ENCODE measurements at places on chromosomes 16 and 17. TPM values are rescaled to one million over a fixed set of nuclear protein-coding genes. Genes with fewer than 3 reads are reported as not detected.

GRCh38 chr17:2418572-2418971 is 17.7 kb upstream of the MNT start:
- no peak for DNase-seq

PIMREG gene
- 108 TPM for total RNA-seq

DNA sequence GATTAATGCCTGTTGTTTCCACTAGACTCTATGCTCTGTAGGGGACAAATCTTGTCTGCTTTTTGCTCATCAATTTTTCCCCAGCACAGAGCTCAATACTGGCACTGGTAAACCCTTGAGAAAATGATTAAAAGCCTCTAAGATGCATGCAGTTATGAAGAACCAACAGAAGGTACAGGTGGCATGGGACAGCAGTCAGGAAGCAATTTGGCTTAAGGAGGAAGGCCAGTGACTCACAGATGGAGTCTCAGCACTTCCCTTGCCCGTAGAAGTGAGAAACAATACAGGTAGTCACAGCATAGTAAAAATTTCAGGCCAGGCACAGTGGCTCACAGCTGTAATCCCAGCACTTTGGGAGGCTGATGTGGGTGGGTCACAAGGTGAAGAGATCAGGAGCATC is 504.7 kb upstream of the RBFOX1 start:
- DNase-seq = no peak

- DNase-seq = no peak
Measured at GRCh38 chr16:89375021-89375420, 115.3 kb downstream of the ANKRD11 start.

DNA sequence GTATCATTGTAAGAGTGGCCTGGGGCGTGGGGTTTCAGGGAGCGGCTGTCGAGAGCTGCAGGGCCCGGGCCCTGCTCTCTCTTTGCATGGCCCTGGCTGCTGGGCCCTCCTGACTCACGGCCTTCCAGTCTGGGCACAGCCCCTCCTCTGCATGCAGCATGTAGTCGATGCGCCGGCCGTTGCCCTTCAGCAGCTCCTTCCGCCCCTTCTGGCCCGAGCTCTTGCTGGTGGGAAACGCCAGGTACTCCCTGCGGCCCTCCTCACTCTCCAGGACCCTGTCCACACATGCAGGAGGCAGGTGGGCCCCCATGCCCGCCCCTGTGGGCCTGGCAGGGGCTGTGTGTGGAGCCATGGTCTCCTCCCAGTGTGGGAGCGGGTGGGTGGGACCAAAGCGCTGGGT is 50.7 kb downstream of the PRMT7 start:
- DNase-seq = no peak

DNA sequence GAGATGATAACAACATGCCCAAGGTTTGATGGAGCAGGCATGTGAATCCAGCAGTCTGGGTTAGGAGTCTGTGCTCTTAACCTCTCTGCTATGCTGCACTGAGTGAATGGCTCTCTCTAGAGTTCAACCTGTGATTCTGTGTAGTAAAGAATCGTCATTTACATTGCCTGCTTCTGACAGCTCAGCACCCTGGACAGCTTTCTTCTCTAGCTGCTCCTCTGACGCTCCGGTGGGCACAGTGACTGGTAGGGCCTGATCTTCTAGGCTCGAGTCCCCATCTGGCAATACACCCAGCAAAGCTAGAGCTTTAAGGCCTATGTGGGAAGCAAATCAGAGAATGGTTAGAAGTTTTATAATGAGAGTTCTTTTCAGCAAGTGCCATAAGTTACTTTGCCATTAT is 85.3 kb upstream of the ATP2A3 start:
- DNase-seq = no peak

TBC1D26 gene
- not detected for total RNA-seq

SSTR5 gene
- total RNA-seq = not detected

KRTAP3-3 gene
- not detected for total RNA-seq

DNA sequence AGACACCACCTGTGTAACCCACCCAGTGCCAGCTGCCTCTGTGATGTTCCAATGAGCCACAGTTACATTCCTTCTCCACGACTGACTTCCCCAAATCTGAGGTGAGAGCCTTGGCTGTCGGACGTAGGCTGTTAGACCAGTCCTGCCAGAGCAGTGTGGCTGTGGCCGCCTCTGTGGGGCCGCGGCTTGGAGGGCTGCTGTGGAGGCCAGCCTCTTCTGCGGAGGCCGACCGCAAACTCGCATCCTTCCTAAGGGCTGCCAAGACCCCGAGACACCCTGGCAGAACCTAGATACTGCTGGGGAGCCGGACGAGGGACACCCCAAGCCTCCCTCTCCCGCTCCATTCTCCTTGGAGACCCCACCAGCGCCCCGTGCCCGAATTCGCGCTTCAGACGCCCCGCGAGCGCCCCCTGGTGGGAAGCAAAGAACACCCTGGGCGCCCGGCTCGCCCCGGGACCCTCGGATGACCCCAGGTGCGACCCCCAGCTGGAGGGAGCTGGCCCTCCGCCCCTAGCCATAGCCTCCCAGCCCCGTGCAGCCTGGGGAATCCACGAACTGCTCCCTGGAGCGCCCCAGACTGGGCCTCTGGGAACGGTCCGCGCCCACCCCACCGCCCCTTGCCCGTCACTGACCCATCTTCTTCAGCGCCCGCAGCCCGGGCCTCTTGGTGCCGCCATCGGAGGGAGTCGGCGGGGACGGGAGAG is 547 bp downstream of the PLCD3 start:
- peak; percentile 42 for DNase-seq

DNA sequence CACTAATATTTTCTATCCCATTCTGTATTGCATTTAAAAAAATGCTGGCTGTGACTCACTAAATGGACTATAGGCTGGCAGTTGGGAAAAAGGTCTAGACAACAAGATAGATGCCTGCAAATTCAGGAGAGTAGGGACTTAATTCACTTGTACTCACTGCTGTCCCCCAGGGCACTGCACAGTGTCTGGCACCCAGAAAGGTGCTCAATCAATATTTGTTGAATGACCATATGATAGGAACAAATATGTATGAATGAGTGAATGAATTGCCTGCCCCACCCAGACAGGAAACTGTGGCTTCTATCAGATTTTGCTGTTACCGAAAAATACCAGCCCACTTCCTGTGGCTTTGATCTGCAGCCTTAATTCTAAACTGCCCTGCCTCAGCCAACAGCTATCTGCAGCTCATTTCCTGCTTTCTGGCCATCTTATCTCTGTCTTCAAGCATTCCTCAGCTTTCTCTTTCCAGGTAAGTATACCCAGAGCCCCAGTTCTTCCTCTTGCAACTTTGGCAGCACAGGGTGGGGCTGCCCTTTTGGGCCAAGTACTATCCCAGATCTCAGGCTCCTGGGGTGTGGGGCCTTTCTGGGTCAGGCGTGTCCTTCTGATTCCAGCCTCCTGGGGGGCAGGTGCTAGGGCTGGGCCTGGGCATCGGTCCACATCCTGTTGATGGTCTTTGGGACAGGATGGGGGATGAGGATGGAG is 15.3 kb upstream of the TNS4 start:
- peak; percentile 88 for DNase-seq
